NCI-H774 (cell line): ENCODE measurements at places on chromosomes 6 and 20.
A peak's percentile ranks its signal among the peaks of the same experiment; 100 is the strongest.

DNA sequence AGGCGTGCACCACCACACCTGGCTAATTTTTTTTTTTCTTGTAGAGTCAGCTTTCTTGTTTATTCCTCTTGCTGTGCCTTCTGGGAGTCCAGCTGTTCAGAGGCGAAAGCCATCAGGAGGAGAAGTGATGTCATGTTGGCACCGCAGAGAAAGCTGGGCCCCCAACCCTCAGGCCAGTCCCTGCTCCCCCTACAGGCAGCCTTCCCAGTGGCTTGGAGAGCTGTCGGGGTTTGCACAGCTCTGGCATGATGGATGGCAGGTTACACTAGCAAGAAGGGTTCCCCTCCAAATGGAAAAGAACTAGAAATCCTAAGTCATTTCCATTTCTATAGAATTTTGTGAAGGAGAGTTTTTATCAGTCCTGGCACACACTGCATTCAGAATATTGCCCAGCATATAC, 72.6 kb downstream of the C6orf52 start:
- DNase-seq, result no peak

- no peak for DNase-seq
Observed at GRCh38 chr6:29507319-29507718, 19.6 kb upstream of the MAS1L start.

- no peak for DNase-seq
Observed at GRCh38 chr20:19758501-19759331, 658 bp downstream of the RIN2 start.

DNA sequence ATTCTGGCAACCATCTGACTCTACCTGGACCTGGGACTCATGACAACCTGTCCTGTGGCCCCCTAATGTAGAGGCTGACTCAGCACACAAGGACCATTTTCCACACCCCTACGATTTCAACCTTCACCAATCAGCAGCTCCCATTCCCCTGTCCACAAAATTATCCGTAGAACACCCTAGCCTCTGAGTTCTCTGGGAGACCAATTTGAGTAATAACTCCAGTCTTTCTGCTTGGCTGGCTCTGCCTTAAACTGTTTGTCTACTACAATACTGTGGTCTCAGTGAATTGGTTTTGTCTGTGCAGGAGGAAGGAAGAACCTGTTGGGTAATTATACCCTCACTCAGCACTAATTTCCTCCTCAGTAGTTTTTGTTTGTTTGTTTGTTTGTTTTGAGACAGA, 99.3 kb upstream of the MRPS10 start:
- DNase-seq, result no peak

DNA sequence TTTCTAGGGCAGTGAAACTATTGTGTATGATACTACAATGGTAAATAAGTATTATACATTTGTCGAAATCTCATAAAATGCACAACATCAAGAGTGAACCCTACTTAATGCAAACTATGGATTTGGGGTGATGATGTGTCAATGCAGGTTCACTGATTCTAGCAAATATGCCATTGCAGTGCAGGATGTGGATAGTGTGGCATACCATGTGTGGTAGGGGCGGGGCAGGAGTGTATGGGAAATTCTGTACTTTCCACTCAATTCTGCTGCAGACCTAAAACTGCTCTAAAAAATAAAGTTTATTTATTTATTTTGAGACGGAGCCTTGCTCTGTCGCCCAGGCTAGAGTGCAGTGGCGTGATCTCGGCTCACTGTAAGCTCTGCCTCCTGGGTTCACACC, 44.3 kb downstream of the ABHD12 start:
- DNase-seq, result no peak

GRCh38 chr6:42783876-42784642, 2.2 kb downstream of the BICRAL start:
- no peak for DNase-seq

GRCh38 chr6:54196905-54197304, 85.7 kb downstream of the MLIP start:
- no peak for DNase-seq

DNA sequence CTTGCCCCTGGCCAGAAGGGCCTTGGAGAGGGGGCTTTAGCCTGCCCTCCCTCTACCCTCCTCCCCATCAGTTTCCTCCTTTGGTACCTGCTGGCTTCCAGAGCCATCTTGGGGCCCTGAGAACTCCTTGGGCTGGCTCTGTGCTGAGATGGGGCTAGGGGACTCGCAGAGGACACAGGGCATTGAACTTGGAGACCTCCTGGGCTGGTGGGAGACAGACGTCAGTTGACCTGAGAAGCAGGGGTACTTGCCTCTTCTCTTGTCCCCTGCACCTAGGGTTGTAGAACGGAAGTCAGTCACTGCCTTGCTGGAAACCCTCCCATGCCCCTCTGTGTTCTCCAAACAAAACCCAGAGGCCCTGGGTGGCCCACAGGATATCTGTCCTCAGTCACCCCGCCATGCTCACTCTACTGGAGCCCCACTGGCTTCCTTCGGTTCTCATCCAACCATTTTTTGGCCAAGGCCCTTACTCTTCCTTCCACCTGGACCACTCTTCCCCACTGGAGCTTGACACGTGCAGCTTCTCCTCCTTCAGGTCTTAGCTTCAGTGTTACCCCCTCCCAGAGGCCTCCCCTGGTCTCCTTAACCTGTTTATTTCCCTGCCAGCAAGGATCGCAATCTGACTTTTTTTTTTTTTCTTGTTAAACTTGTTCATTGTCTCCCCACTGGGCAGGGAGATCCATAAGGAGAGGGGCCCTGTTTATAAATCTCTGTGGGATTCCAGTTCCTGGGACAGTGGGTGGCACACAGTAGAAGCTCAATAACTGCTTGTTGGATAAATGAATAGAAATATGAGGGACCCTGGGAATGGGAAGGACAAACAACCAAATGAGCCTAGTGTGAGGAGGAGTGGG, 971 bp downstream of the RBCK1 start:
- DNase-seq, result no peak

- no peak for DNase-seq
Observed at GRCh38 chr6:46044881-46045617, 29.4 kb upstream of the CLIC5 start.

- no peak for DNase-seq
Observed at GRCh38 chr6:137266309-137266586, 47.1 kb upstream of the IFNGR1 start.

- no peak for DNase-seq
Observed at GRCh38 chr6:158856261-158856660, 37.1 kb upstream of the EZR start.

DNA sequence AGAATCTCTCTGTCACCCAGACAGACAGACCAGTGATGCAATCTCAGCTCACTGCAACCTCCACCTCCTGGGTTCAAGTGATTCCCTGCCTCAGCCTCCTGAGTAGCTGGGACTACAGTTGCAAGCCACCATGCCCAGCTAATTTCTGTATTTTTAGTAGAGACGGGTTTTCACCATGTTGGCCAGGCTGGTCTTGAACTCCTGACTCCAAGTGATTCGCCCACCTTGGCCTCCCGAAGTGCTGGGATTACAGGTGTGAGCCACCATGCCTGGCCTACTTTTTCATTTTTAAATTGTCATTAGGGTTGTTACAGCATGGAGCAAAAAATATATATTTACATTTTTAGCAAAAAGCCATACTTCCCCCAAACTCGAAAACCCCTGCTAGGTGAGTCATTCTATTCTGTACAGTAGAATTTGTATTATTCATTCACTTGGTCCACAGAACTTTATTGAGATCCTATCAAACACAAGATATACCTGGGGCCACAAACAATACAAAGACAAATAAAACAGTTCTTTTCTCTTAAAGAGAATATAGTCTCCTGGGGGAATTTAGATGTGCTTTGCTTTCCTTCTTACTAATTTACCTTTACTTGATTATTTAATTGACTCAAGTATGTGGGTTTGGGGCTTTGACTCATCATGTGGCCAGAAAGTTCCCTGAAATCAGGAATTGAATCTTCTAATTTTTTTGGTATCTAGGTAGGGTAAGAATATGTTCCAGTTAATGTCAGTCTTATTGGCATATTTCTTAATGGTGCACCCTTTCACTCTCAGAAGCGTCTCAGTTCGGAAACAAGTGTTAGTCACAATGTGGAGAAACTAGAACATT, 16.6 kb upstream of the CCND3 start:
- no peak for DNase-seq

- peak; percentile 49 for DNase-seq
Observed at GRCh38 chr6:138509371-138509770, 10.1 kb upstream of the NHSL1 start.

- DNase-seq, result no peak
Observed at GRCh38 chr20:44597516-44597915, 15.1 kb downstream of the PKIG start.

GRCh38 chr6:31157513-31158139, at the start of gene CCHCR1:
CCHCR1 (minus strand) TSS chr6:31157802; CDS start chr6:31157600, 202 bp downstream.
- no peak for DNase-seq

DNA sequence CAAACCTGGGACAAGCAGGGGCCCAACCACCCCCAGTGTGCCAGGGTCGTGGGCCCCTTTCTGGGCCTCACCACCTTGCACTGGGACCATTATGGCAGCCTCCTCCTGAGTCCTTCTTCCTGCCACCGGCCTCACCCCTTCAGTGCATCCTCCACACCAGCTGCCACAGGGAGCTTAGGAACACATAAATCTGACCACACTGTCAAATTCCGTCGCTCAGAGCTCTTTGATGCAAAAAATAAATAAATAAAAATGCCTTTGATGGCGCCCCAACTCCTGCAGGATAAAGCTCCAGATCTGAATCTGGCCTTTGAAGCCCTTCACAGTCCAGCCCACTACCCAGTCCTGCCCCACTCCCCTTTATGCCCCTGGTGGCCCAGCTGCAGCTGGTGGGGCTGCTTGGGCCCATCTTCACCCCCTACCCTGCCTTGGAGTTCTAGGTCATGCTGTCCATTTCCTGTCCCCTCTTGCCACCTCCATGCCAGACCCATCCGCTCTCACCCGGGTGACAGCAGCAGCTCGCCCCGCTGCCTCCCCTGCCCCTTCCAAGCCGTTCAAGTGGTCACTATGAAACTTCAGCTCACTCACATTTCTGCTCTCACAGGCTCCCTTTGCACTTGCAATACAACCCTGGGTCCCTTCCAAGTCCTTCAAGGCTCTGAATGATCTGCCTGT, 16.0 kb downstream of the MYH7B start:
- DNase-seq, result no peak

GRCh38 chr20:22861990-22862389, 173.1 kb upstream of the SSTR4 start:
- DNase-seq, result no peak

GRCh38 chr6:75128878-75129570, 76.8 kb downstream of the COL12A1 start:
- DNase-seq, result no peak

DNA sequence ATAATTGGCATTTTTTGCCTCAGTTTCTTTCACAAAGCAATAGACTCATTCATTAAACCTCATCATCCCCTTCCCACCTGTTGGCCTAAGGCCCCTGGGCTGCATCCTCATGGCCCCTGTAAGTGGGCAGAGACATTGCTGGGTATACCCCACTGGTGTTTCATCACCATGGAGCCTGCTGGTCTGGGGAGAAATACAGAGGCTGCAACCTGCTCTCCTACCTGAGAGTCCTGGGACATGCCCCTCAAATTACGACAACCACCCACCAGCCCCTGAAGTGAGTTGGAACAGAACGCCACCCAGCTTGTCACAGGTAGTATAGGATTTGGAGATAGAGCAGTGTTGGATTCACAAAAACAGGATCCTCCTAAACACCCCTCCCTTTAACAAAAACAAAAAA, 190.8 kb downstream of the ANKRD60 start:
- no peak for DNase-seq

- DNase-seq, result no peak
Observed at GRCh38 chr6:102732898-102733297, 1339.4 kb downstream of the GRIK2 start.

DNA sequence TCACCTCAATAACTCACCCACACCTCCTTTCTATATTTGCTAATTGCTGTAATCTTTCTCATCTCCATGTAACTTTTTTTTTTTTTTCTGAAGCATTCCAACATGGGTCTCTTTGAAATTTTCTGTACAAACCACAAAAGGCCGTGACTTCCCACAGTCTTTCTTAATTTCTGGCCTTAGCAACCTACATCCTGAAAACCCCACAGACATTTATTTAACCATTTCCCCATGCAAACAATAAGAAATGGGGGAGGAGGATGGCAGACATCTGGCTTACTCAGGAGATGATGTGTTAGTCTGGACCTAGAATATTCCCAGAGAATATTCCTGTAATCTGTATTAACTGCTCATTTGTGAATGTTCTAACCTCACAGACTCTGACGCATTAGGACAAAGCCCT, 57.6 kb downstream of the MEP1A start:
- DNase-seq, result no peak

GRCh38 chr6:113825781-113826180, 31.4 kb upstream of the MARCKS start:
- DNase-seq, result no peak

- DNase-seq, result no peak
Observed at GRCh38 chr6:142223938-142224337, 76.9 kb downstream of the VTA1 start.

DNA sequence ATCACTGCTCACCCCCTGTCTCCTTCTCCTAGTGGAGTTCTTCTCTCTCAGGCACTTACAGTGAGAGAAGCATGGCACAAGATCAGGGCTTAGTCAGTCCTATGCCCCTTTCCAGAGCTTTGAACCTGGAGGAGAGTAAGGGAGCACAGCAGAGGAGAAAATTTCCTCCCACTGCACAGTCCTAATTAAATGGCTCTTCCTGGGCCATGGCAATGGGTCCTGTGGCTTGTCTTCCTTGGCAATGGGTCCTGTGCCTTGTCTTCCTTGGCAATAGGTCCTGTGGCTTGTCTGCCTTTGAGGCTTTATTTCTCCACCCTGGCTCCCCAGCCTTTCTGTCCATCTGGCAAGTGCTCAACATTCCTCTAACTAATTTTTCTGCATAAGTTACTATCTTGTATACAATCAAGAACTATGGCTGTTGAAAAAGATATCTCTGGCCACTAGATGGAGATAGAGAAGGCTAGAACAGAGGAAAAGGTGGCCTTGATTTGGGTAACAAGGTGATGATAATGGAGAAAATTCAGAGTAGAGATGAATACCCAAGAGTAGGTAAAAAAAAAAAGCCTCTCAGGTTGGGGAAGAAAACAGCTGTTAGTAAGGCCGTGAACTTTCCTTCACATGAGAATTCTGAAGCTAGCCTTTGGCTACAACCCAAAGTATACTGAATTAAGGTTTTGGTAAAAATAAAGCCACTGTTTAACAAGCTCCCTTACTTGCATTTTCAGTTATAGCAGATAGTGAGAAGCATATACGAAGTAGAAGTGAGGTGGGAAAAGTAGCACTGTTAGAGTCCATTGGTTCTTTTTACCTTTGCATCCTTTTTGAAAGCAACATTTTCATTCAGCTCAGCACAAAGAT, 504.9 kb downstream of the DOK5 start:
- DNase-seq, result peak; percentile 11

- peak; percentile 86 for DNase-seq
Observed at GRCh38 chr6:107489636-107490565, at the start of gene SOBP. SOBP (plus strand) TSS chr6:107490117; CDS start chr6:107490617, 500 bp downstream.

- no peak for DNase-seq
Observed at GRCh38 chr20:23315099-23315498, 35.5 kb upstream of the NXT1 start.

- DNase-seq, result no peak
Observed at GRCh38 chr6:2840749-2841061, 958 bp downstream of the SERPINB1 start.

DNA sequence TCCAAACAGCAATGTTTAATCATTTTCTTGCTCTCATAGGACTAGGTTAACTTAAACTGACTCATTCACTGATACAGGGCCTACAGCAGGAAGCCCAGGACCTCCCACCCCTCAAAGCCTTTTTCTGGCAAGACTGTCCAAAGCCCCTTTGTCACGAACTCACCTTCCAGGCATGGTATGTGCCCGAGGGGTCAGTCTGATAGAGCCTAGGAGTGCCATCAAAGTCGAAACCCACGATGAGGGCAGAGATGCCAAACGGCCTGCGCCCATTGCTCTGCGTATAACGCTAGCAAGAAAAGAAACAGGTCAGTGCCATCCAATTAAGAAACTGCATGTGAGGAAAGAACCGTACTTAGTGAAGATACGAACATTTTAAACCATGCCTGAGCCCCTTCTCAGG, 4.3 kb downstream of the PSMA7 start:
- DNase-seq, result no peak
